Upper lobe of right lung (tissue), 1 donor: ENCODE measurements at places on chromosomes 2 and 18. TPM values are rescaled to one million over a fixed set of nuclear protein-coding genes. Genes with fewer than 3 reads are reported as not detected.

- no peak overlapping the region for H3K4me3 ChIP-seq
- H3K36me3 ChIP-seq = no peaks in the 10 kb centered on the region
- DNase-seq = no peak
- no peak overlapping the region for H3K27ac ChIP-seq
These were observed 4.7 kb upstream of the ORC2 start for GRCh38 chr2:200968162-200968561.

The MROH2A gene
- total RNA-seq = not detected

DNA sequence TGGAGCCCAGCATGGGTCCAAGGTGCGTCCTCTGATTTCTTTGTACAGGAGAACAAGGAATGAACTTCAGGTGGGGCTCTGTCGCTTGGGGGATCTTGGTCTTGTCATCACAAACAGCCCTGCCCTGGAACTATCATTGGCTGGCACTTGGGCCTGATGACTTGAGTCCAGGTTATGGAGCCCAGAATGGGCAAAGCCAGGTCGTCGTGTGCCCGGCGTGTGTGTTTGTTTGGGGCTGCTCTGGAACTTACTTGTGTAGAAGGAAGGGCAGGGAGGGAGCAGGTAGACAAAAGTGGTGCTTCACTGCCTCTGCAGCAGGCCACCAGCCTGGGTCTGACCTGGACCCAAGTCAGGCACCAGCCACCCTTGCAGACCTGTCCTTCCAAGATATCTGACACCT lies 306.3 kb upstream of the HS6ST1 start:
- peaks cover 3% of the 10 kb centered on the region for H3K4me1 ChIP-seq
- H3K27me3 ChIP-seq = no peaks in the 10 kb centered on the region
- H3K27ac ChIP-seq = no peak overlapping the region
- no peaks in the 10 kb centered on the region for H3K36me3 ChIP-seq

The FAM228A gene
- 0.64 TPM for total RNA-seq

- H3K27me3 ChIP-seq = no peaks in the 10 kb centered on the region
- H3K36me3 ChIP-seq = no peaks in the 10 kb centered on the region
These were observed at the start of gene SH3YL1 for GRCh38 chr2:263774-264492. TSS of gene SH3YL1 (minus strand) at chr2:264032. CDS start at chr2:263984, 48 bp downstream.

DNA sequence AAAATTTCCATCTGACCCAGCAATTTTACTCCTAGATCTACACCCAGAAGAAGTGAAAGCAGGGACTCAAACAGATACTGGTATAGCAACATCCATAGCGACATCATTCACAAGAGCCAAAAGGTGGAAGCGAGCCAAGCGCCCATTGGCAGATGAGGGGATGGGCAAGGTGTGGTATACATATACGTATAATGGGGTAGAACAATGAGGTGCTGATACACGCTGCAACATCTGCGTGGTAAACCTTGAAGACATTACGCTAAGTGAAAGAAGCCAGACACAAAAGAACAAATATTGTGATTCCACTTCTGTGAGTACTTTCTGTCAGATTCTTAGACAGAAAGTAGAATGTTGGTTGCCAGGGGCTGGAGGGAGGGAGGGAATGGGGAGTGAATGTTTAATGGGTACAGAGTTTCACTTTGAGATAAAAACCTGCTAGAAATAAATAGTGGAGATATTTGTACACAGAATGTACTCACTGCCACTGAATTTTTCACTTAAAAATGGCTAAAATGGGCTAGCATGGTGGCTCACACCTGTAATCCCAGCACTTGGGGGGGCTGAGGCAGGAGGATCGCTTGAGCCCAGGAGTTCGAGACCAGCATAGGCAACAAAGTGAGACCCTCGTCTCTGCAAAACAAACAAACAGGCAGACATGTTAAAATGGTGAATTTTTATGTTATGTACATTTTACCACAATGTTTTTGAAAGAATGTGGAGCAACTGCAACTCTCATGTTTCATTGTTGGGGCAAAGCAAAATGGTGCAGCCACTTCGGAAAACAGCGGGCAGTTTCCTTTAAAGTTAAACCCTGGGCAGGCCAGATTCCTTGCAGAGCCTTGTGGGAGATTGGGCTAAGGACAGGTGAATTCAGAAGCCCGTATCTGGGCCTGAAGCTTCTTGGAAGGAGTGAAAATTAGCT lies 103.4 kb upstream of the MYCN start:
- DNase-seq = no peak
- H3K4me1 ChIP-seq = no peaks in the 10 kb centered on the region
- no peak overlapping the region for H3K4me3 ChIP-seq
- no peak overlapping the region for H3K27ac ChIP-seq
- H3K27me3 ChIP-seq = no peaks in the 10 kb centered on the region

DNA sequence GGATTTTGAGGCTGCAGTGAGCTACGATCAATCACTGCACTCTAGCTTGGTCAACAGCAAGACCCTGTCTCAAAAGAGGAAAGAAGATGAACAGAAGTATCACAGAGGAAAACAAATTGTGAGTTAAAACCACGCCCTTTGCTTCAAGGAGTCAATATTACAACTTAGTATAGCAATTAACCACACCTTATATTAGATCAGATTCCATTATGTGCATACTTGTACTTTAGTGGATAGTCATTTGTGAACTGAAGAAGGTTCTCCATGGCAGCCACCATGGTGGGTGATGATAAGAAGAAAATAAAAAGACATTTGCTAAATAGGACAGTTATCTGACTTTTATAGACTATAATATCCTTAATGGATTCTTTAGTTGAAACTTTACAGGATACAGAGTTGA lies 72.3 kb upstream of the EFEMP1 start:
- no peak for DNase-seq
- H3K27ac ChIP-seq = no peak overlapping the region
- H3K4me3 ChIP-seq = no peak overlapping the region
